NCI-H1417 treated with DMSO at 0.1 percent for 48 hours (cell line): ENCODE measurements at places on chromosomes 3 and 15.

GRCh38 chr3:152434142-152434541 lies 165.4 kb downstream of the MBNL1 start:
- no peak for DNase-seq

DNA sequence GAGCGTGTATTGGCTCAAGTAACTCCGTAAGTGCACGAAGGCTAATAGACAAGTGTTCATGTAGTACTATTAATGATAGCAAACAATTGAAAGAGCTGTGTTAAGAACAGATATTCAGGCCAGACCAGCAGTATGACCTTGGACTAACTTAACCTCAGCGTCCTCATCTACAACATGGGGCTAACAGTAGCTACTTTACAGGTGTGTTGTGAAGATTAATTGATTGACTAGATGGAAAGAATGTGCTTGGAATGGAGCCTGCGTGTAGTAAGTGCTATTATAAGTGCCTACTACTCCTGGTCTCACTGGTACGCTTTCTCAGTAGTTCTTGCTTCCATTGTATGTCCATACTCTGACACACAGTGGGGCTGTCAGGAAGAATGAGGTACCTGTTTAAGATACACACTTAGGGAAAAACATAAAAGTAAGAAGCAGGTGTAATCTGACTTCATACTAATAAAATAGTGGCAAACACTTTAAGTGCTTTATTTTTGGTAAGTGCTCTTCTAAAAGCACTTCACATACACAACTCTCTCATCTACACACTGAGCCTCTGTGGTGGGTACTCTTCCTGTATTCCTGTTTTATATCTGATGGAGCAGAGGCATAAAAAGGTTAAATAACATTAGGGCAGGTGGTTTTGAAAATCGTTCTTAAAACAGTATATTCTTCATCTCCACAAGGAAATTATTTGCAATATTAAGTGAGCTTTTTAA lies 24.3 kb upstream of the FBXL22 start:
- DNase-seq, result no peak

- DNase-seq, result no peak
Measured at GRCh38 chr15:60710656-60711055, 231.7 kb upstream of the ICE2 start.

DNA sequence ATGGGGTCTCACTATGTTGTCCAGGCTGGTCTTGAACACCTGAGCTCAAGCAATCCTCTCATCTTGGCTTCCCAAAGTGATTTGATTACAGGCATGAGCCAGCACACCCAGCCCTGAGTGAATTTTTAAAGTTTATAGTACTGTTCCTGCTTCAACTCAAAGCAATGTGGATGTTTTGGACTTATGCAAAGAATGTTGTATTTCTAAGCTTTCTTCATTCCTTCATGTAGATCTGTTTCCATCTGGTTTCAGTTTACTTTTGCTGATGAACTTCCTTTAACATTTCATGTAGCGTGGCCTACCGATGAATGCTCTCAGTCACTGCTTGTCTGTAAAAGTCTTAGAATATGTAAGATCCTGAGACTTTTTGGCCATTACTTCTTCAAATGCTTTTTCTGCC lies 23.2 kb downstream of the NRG4 start:
- DNase-seq, result no peak

DNA sequence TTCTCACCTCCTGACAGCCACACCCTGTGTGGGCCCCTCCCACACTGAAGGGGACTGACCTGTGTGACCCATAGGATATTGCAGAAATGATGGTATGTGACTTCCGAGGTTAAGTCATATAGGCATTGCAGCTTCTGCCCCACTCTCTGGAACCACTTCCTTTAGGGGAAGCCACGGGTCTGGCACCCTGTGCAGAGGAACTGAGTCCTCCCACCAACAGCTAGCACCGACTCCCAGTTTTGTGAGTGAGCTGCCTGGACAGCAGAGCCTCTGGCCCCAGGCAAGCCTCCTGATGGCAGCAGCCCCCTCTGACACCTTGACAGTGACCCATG lies 24.6 kb upstream of the SLC6A6 start:
- DNase-seq, result no peak

GRCh38 chr3:97910931-97911351 lies 61.3 kb downstream of the RIOX2 start:
- DNase-seq, result no peak

GRCh38 chr15:59994526-59994887 lies 9.6 kb upstream of the FOXB1 start:
- DNase-seq, result no peak

DNA sequence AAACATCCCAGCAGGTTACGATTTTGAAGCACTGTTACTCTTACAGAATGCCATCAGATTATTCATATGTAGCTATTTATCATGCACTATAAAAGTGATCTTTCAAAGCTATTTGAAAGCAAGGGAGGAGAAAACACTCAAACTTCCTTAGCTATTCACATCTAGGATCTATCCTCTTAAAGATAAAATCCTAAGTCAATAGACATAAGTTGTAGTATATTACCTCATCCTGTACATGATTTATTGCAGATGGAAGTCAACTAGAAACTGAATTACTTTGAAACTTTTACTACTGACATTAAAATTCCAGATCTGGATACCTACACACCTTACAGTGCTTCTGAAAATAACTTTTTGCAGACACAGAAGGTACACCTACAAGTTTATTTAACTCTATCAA lies 197.2 kb downstream of the MEIS2 start:
- no peak for DNase-seq

DNA sequence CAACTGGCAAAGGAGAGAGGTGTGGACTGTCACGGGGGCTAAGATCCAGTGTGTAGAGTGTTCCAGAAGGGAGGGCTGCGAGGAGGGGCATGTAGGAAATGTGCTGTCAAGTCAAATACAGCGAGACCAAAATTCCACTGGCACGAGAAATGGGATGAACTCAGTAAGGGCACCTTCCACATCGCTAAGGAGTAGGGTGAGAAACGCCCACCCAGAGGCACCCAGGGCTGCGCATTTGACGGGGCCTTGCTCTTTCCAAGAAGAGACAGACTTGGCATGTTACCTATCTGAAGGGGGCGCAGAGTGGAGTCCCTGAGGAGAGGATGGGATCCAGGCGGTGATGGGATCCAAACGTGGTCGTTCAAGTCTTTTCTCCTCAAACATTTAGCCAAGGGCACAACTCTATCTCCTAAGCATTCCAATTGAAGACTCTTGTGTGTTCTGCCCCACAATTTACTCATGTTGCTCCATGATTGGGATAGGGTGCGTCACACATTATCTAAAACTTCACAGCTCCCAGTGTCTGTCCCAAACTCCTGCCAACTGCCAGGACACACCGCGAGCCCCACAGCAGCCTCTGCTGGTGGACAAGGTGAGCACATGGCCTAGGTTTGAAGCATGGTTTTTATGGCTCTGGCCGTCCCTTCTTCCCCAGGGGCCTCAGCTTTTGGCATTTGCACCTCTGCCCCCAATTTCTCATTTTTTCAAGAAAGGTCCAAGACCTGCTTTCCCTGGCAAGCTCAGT lies 7.6 kb downstream of the SELENOS start:
- no peak for DNase-seq
